Hindlimb muscle (tissue), 1 donor: ENCODE measurements at places on chromosomes 2 and 18.
A peak's percentile ranks its signal among the peaks of the same experiment; 100 is the strongest.

- DNase-seq = no peak
Measured at GRCh38 chr2:3192920-3193319, 184.7 kb downstream of the EIPR1 start.

DNA sequence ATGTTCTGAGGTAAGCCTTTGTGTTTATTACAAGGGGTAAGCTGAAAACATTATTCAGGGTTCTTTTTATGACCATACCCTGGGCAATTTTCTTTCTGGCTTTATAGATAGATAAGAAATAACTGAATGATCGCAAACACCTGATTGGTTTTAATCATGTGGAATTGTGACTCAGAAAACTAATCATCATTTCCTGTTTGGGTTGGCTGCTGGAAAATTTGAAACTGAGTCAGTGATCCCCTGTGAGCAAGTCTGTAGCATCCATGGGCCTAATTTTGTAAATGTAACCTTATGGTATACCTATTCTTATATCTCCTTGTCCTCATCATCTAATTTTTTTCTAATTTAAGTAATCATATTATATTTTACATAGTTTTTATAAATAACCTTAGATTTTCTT lies 34.3 kb downstream of the CCDC68 start:
- no peak for DNase-seq

- DNase-seq = no peak
Measured at GRCh38 chr2:181172676-181173075, 192.3 kb downstream of the UBE2E3 start.

GRCh38 chr2:168356477-168356835 lies 99.6 kb upstream of the CERS6 start:
- no peak for DNase-seq

- DNase-seq = no peak
Measured at GRCh38 chr18:36652503-36652902, 176.3 kb downstream of the TPGS2 start.

- DNase-seq = no peak
Measured at GRCh38 chr18:10515456-10515855, 10.4 kb upstream of the NAPG start.

DNA sequence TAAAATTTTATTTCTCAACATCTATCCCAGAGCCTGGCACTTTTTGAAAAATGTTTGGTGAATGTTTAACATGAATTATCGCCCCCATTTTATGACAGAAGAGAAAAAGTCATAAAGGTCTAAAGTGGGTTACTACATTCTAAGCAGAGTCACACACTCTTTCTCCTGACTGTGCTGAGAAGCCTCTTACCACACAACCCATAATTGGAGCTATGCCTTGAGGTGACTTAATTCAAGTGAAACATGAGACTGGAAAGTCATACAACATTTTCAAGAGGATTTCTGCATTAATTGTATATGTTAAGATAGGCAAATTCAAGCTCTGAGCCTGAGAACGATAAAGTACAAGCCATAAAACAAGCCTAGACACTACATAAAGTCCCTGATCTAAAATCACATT lies 3.1 kb upstream of the DSEL start:
- DNase-seq = no peak

- DNase-seq = no peak
Measured at GRCh38 chr2:173132531-173132930, 56.9 kb downstream of the MAP3K20 start.

- DNase-seq = no peak
Measured at GRCh38 chr2:214995926-214996670, 142.3 kb downstream of the ABCA12 start.

GRCh38 chr2:150698016-150698661 lies 210.7 kb upstream of the RND3 start:
- DNase-seq = no peak

DNA sequence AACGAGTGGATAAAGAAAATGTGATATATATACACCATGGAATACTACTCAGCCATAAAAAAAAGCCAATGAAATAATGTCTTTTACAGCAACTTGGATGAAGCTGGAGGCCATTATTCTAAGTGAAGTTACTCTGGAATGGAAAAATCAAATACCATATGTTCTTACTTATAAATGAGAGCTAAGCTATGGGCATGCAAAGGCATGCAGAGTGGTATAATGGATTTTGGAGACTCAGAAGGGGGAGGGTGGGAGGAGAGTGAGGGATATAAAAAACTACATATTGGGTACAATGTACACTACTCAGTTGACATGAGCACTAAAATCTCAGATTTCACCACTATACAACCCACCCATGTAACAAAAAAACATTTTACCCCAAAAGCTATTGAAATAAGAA lies 1.7 kb upstream of the MSGN1 start:
- no peak for DNase-seq

- DNase-seq = no peak
Measured at GRCh38 chr18:7945882-7946281, 378.8 kb downstream of the PTPRM start.

DNA sequence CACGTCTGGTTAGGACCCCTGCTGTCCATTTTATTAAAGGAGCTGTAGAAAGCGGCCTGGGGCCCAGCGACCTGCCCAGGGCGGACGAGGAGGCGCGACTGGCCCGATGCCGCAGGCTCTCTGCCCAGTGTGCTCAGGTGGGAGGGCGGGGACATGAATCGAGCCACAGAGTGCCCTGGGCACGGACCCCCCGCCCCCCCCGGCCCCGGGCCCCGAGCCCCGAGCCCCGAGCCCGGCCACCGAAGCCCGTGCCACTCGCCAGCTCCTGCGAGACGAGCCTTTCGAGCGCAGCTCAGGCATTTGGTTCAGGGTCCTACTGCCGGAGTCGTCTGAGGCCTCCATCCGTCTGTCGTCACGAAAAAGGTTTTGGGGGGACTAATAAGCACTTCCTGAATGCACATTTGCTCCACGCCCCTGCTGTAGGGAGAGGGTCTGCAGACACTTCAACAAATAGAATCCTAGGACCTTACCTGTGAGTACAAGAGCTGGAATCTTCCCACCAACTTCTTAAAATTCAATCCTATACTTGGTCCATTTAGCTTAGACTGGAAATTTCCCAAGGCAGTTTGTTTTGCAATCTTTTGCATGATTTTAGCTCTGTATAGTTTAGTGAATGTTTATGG lies 602 bp upstream of the ADAM17 start:
- peak; percentile 37 for DNase-seq

DNA sequence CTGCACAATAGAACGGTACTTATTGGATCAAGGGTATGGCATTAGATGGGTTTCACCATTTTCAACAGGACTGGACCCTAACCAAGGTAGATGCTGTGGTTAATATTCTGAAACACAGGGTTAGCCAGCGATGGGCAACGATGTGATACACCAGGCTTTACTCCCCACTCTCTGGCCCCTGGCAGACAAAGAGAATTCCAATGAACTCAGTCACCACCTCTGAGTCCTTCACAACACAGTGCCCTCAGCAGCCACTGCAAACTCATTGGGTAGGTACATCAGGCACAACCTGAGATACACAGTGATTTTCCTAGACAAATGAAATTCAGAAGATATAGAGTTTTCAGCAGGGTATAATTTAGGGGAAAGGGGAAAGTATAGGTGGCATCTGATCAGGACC lies 634.5 kb downstream of the ZEB2 start:
- DNase-seq = no peak

DNA sequence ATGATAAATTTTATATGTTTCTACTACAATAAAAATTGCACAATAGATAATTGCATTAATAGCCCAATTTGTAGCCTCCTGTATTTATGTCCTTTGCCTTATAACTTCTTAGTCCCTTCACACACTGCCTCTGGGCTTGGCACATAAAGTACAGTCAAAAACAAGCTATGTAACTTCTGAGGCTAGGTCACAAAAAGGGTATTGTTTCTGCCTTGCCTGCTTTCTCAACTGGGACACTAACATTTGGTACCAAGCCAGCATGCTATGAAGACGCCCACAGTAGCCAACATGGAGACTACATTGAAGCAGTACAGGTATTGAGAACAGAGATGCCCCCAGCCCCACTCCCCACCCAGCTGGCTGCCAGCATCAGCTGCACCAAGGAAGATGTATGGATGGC lies 5.4 kb upstream of the SLC3A1 start:
- no peak for DNase-seq

DNA sequence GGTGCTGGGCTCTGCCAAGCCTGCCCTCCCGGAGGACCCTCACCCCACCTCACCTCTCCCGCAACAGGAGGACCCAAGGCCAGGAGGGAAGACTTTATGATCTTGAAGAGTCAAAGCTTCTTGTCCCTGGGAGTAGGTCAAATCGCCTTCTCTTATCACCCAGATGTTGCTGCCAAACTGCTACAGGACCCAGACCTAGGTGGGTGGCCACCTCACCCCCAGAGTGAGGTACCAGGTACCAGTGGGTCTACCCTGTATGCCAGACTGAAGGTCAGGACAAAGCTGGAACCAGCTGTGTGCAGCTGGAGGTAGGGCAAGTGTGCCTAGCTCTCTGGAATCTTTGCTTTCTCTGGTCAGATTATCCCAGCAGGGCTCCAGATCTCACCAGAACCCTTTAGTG lies 197.2 kb downstream of the ZFP36L2 start:
- DNase-seq = no peak

- no peak for DNase-seq
Measured at GRCh38 chr18:59075923-59076322, 63.8 kb upstream of the SEC11C start.
